ENCODE measurements at places on chromosomes 4 and X. TPM values are rescaled to one million over a fixed set of nuclear protein-coding genes. Genes with fewer than 3 reads are reported as not detected.

GRCh38 chr4:89295415-89295927 lies 12.1 kb downstream of the GPRIN3 start:
- DNase-seq, result no peak
- no peak overlapping the region for H3K27ac ChIP-seq
- H3K36me3 ChIP-seq, result no peaks in the 10 kb centered on the region
- H3K27me3 ChIP-seq, result peaks cover 3% of the 10 kb centered on the region
- no peaks in the 10 kb centered on the region for H3K4me1 ChIP-seq
- no peak overlapping the region for H3K4me3 ChIP-seq

- H3K4me1 ChIP-seq, result no peaks in the 10 kb centered on the region
- no peak for DNase-seq
- no peaks in the 10 kb centered on the region for H3K36me3 ChIP-seq
- no peaks in the 10 kb centered on the region for H3K27me3 ChIP-seq
- no peak overlapping the region for H3K27ac ChIP-seq
- no peak overlapping the region for H3K4me3 ChIP-seq
Observed at GRCh38 chr4:94084155-94084554, 123.5 kb upstream of the SMARCAD1 start.

- no peak overlapping the region for H3K27ac ChIP-seq
- H3K36me3 ChIP-seq, result no peaks in the 10 kb centered on the region
- H3K4me1 ChIP-seq, result no peaks in the 10 kb centered on the region
- DNase-seq, result no peak
- no peak overlapping the region for H3K4me3 ChIP-seq
Observed at GRCh38 chr4:152944666-152945320, 8.7 kb downstream of the FHDC1 start.

- no peaks in the 10 kb centered on the region for H3K4me1 ChIP-seq
- H3K4me3 ChIP-seq, result no peak overlapping the region
- H3K27ac ChIP-seq, result no peak overlapping the region
- no peaks in the 10 kb centered on the region for H3K27me3 ChIP-seq
Observed at GRCh38 chr4:171334549-171334948, 478.7 kb upstream of the GALNTL6 start.

DNA sequence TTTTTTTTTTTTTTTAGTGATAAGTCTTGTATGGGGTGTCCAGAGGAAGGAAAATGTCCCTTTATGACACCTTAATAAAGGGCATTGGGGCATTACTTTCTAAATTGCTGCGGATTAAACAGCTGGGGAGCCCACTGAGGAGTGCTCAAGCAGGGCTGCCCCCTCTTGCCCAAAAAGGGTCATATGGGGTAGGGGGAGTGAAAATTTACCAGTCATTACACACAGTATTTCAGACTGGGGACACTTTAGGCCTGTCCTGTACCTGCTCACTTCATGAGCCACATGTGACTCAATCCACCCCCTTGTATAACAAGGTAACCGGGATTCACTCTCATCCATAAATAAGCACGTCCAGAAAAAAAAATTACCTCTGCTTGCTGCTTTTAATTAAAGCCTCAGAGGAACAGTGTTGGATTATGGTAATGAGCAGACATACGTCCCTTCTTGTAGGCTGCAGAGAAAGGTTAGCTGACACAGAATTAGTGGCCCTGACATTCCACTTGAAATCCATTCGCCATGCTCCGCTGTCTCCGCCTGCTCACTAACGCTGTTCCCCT lies 1.8 kb downstream of the PRDM8 start:
- H3K27me3 ChIP-seq, result no peaks in the 10 kb centered on the region
- H3K4me1 ChIP-seq, result 0 out of 2 replicates have a peak, but pooled peaks cover 2% of the 10 kb centered on the region
- H3K4me3 ChIP-seq, result peak overlapping the region; percentile 39
- H3K27ac ChIP-seq, result peak overlapping the region; percentile 50
- no peak for DNase-seq
- H3K36me3 ChIP-seq, result peaks cover 5% of the 10 kb centered on the region

DNA sequence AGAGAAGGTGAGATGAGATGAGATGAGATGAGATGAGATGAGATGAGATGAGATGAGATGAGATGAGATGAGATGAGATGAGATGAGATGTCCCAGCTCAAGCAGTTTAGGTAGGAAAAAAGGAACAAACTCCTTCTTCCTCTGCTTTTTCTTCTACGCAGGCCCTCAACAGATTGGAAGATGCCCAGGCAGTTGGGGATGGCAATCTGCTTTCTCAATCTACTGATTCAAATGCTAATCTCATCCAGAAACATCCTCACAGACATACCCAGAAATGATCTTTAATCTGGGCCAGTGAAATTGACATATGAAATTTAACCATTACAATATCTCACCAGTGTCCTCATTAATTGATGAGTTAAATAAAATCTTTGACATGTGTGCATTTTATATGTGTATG lies 370.3 kb upstream of the SLC7A11 start:
- no peak overlapping the region for H3K4me3 ChIP-seq
- H3K36me3 ChIP-seq, result no peaks in the 10 kb centered on the region
- H3K27ac ChIP-seq, result no peak overlapping the region
- no peaks in the 10 kb centered on the region for H3K27me3 ChIP-seq
- DNase-seq, result no peak

GRCh38 chr4:36111172-36111571 lies 133.1 kb downstream of the ARAP2 start:
- H3K4me1 ChIP-seq, result no peaks in the 10 kb centered on the region
- H3K27me3 ChIP-seq, result no peaks in the 10 kb centered on the region
- H3K27ac ChIP-seq, result no peak overlapping the region

TAF7L gene
- 0.28 TPM for total RNA-seq

FHIP1A gene
- 0.18 TPM for total RNA-seq

TMEM154 gene
- total RNA-seq, result 0.18 TPM

All from IMR-90 (cell line).